ENCODE measurements at places on chromosomes 4 and X.

DNA sequence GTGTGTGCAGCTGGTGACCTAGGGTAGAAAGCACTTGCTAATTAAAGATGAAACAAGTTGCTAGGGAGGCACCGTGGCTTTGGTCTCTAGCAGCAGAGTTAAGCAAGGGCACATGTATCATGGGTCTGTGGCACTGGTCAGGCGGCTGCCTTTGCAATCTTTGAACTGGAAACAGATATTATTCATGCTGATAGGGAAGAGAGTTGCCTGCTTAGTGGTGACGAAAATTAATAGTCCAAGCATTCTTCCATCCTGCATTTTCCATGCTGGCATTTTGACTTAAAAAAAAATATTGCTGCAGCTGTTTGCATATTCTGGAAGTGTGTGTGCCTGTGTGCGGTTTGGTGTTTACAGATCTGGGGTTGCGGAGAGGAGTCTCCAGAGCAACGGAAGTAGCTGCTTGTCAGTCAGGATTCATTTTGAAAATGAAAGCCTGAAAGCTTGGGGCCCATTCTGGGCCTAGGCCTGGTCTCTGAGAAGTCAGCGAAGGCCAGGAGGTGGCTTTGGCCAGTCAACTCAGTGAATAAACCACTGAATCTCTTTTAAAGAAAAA, 2.3 kb upstream of the SOWAHD start:
- no peak for DNase-seq
- peaks cover 6% of the 10 kb centered on the region for H3K4me1 ChIP-seq
- H3K27ac ChIP-seq: no peak overlapping the region
- no peak overlapping the region for H3K4me3 ChIP-seq
- H3K27me3 ChIP-seq: peaks cover 1% of the 10 kb centered on the region

- peak; percentile 16 for DNase-seq
- no peaks in the 10 kb centered on the region for H3K36me3 ChIP-seq
- no peak overlapping the region for H3K27ac ChIP-seq
- peaks cover 6% of the 10 kb centered on the region for H3K27me3 ChIP-seq
- H3K4me1 ChIP-seq: peaks cover 8% of the 10 kb centered on the region
- H3K4me3 ChIP-seq: peak overlapping the region; percentile 91
These were observed 833 bp downstream of the FGD1 start for GRCh38 chrX:54494989-54495813.

DNA sequence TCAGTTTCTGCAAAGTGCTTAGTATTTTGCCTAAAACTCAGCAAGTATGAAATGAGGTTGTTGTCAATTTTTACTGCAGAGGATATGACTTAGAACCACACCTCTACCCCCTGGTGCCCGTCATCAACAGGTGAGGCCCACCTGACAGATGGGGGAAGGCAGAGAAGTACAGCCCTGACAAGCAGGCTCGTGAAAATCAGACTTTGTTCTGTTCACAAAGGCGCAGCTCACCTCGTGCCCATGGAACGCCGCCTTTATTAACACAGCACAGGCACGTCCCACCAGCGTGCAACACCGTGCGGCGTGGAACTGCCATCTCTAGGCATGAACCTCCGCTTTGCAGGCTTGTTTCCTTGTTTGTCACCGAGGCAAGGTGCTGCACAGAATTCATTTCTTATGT, 13.3 kb downstream of the CYP4V2 start:
- H3K27ac ChIP-seq: no peak overlapping the region
- H3K36me3 ChIP-seq: peaks cover 6% of the 10 kb centered on the region
- no peak for DNase-seq
- H3K4me1 ChIP-seq: no peaks in the 10 kb centered on the region

- H3K27me3 ChIP-seq: no peaks in the 10 kb centered on the region
- H3K27ac ChIP-seq: no peak overlapping the region
- H3K36me3 ChIP-seq: no peaks in the 10 kb centered on the region
- no peaks in the 10 kb centered on the region for H3K4me1 ChIP-seq
- no peak overlapping the region for H3K4me3 ChIP-seq
These were observed 10.5 kb upstream of the UCP1 start for GRCh38 chr4:140579278-140579677.

DNA sequence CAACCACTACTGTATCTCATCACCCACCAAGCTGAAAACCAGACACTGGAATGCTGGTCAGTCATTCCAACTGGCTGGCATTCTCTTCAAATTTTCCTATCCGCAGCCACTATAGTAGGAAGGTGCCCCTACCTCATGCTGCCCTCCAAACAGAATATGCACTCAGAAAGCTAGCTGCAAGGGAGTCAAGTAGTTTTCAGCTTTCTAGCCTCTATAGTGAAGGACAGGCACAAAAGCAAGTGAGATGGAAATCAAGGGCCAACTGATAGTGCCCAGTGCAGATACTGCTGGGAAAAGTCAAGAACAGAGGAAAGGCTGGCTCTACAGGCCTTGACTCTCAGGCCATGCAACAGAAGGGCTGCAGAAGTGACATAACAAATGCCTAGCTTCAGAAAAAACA, 47.2 kb downstream of the BCOR start:
- no peak for DNase-seq
- no peak overlapping the region for H3K27ac ChIP-seq

DNA sequence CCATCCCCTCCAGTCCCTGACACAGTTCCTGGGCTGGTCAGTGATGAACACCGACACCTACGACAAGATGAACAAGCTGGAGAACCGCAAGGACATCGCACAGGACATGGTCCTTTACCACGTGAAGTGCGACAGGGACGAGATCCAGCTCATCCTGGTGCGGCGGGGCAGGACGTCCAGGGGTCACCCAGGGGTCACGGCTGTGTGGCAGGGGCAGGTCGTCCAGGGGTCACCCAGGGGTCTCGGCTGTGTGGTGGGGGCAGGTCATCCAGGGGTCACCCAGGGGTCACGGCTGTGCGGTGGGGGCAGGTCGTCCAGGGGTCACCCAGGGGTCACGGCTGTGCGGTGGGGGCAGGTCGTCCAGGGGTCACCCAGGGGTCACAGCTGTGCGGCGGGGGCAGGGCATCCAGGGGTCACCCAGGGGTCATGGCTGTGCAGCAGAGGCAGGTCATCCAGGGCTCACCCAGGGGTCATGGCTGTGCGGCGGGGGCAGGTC, 16.7 kb downstream of the ATP5ME start:
- no peak overlapping the region for H3K27ac ChIP-seq
- no peak overlapping the region for H3K4me3 ChIP-seq
- peaks cover 21% of the 10 kb centered on the region for H3K36me3 ChIP-seq
- no peak for DNase-seq
- no peaks in the 10 kb centered on the region for H3K4me1 ChIP-seq

DNA sequence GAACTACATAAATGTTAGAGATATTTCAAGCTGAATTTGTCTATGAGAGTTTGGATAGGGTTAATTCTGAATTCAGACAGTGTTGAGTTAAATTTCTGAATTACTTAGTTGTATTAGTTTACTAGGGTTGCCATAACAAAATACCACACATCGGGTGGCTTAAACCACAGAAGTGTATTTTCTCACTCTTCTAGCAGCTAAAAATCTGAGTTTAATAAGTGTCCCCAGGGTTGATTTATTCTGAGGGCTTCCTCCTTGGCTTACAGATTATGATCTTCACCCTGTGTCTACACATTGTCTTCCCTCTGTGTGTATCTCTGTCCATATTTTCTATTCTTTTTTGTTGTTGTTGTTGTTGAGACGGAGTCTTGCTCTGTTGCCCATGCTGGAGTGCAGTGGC, 318.6 kb downstream of the PACRGL start:
- no peak overlapping the region for H3K4me3 ChIP-seq
- H3K27ac ChIP-seq: no peak overlapping the region
- no peaks in the 10 kb centered on the region for H3K4me1 ChIP-seq
- H3K36me3 ChIP-seq: no peaks in the 10 kb centered on the region
- H3K27me3 ChIP-seq: no peaks in the 10 kb centered on the region
- DNase-seq: no peak

GRCh38 chr4:165810726-165811125, 62.3 kb upstream of the TLL1 start:
- no peak overlapping the region for H3K27ac ChIP-seq
- H3K4me1 ChIP-seq: no peaks in the 10 kb centered on the region
- H3K27me3 ChIP-seq: no peaks in the 10 kb centered on the region

DNA sequence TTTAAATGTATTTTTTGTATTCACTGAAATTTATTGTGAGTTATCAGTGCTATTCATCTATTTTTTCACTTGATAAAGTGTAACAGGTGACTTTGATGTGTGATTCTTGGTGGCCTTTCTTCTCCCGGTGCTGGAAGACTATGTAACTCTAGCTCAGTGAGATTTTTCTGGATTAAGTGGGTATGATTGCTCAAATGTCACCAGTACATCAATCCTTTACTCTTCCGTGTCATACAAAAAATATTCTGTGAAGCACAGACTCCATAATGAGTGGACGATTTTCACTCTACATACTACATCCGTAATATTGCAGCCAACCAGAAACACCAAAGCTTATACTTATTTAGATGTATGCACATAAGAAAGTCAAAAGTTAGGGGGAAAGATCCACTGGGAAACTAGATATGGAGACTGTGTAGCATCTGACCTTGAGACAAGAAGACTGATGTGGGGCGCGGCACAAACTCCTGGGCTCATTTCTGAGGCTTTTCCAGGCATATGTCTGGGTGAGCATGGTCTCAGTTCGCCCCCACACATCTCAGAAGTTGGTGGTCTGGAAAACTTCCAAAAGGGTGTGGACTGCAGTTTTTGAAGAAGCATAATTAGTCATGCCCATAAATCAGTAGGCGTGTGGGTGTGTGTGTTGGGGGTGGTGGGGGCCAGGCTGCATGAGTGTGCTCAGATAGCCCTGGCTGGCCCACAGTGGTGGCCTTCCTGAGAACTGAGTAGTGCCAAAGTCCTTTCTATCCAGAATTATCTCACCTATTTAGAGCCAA, 53.9 kb upstream of the TENM3 start:
- no peak overlapping the region for H3K27ac ChIP-seq
- H3K27me3 ChIP-seq: no peaks in the 10 kb centered on the region
- H3K36me3 ChIP-seq: no peaks in the 10 kb centered on the region
- H3K4me1 ChIP-seq: no peaks in the 10 kb centered on the region

- H3K36me3 ChIP-seq: no peaks in the 10 kb centered on the region
- H3K4me3 ChIP-seq: no peak overlapping the region
- DNase-seq: no peak
- H3K27ac ChIP-seq: no peak overlapping the region
- H3K4me1 ChIP-seq: no peaks in the 10 kb centered on the region
These were observed 15.4 kb downstream of the HMGB2 start for GRCh38 chr4:173318648-173319211.

- H3K27me3 ChIP-seq: no peaks in the 10 kb centered on the region
- no peaks in the 10 kb centered on the region for H3K36me3 ChIP-seq
- H3K4me3 ChIP-seq: no peak overlapping the region
- DNase-seq: no peak
These were observed 147.8 kb downstream of the GRIA3 start for GRCh38 chrX:123331859-123332258.

GRCh38 chr4:123777373-123777772, 380.8 kb downstream of the SPRY1 start:
- H3K27ac ChIP-seq: no peak overlapping the region
- peaks cover 18% of the 10 kb centered on the region for H3K4me1 ChIP-seq
- H3K27me3 ChIP-seq: no peaks in the 10 kb centered on the region
- no peak for DNase-seq
- no peak overlapping the region for H3K4me3 ChIP-seq

GRCh38 chr4:165426331-165426730, 47.5 kb downstream of the CPE start:
- H3K27ac ChIP-seq: no peak overlapping the region
- peaks cover 2% of the 10 kb centered on the region for H3K27me3 ChIP-seq
- no peak overlapping the region for H3K4me3 ChIP-seq
- no peaks in the 10 kb centered on the region for H3K36me3 ChIP-seq
- H3K4me1 ChIP-seq: no peaks in the 10 kb centered on the region
- DNase-seq: no peak

DNA sequence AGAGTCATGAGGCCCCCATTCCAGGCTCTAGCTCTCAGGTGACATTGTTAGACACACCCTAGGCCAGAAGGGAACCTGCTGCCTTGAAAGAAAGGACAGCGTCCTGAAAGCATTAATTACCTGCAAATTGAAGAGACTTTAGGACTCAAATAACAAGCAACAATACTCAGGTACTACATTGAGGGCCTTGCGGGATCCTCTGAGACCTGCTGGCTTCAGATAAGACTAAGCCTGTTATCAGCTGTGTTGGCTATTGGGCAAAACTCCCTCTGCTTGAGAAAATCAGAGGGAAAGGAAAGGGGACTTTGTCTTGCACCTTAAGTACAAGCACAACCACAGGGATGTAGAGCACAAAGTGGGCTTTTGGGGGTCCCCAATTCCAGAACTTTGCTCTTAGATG, 45.9 kb upstream of the DACH2 start:
- no peaks in the 10 kb centered on the region for H3K36me3 ChIP-seq
- no peak overlapping the region for H3K27ac ChIP-seq
- H3K4me3 ChIP-seq: no peak overlapping the region
- no peaks in the 10 kb centered on the region for H3K4me1 ChIP-seq
- no peaks in the 10 kb centered on the region for H3K27me3 ChIP-seq
- no peak for DNase-seq

GRCh38 chr4:105911426-105911825, 16.2 kb downstream of the NPNT start:
- H3K4me1 ChIP-seq: peaks cover 2% of the 10 kb centered on the region
- no peaks in the 10 kb centered on the region for H3K36me3 ChIP-seq
- H3K4me3 ChIP-seq: no peak overlapping the region
- no peak overlapping the region for H3K27ac ChIP-seq
- H3K27me3 ChIP-seq: no peaks in the 10 kb centered on the region

DNA sequence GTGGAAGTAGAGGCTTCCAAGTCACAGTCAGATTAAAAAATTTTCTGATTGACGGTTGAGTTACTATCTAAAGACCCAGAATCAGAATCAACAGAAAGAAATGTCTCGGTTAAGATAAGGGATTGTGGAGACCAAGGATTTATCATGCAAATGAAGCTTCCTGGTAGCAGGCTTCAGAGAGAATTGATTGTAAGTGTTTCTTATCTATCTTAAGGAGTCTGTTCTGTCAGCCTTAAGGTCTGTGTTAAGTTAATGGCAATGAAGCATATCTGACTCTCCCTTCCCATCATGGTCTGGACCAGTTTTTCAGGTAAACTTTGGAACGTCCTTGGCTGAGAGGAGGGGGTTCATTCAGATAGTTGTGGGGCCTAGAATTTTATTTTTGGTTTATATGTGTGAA, 780.2 kb downstream of the FAM133A start:
- no peak overlapping the region for H3K27ac ChIP-seq
- H3K27me3 ChIP-seq: no peaks in the 10 kb centered on the region
- DNase-seq: no peak
- peaks cover 3% of the 10 kb centered on the region for H3K4me1 ChIP-seq
- no peak overlapping the region for H3K4me3 ChIP-seq

GRCh38 chrX:101977106-101977505, 45.3 kb upstream of the ZMAT1 start:
- no peak overlapping the region for H3K27ac ChIP-seq
- H3K4me3 ChIP-seq: no peak overlapping the region
- H3K27me3 ChIP-seq: no peaks in the 10 kb centered on the region
